Stimulated activated CD4-positive, alpha-beta T cell treated with anti-CD3 and anti-CD28 coated beads, Interleukin-4, amount 100 ng/mL, for 1 hour (primary cell): ENCODE measurements at places on chromosomes 16 and 17.

DNA sequence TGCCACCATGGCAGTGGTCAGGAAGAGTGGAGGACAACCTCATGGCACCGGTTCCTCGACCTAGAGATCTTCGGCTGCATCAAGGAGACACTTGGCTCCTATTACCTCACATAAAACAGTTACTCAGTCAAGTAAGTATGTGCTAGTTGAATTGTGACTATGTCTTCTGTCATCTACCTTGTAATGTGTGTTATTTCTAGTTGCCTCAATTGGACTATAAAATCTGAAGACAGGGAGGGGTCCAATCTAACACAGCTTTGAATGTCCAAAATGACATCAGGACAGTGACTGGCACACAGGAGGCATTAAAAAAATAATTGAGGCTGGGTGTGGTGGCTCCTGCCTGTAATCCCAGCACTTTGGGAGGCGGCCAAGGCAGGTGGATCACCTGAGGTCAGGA, 17.2 kb downstream of the C16orf86 start:
- DNase-seq, result no peak

GRCh38 chr17:31548709-31549108, 157.2 kb downstream of the RAB11FIP4 start:
- no peak for DNase-seq

- no peak for DNase-seq
Measured at GRCh38 chr17:45835481-45835880, 9.2 kb upstream of the SPPL2C start.

DNA sequence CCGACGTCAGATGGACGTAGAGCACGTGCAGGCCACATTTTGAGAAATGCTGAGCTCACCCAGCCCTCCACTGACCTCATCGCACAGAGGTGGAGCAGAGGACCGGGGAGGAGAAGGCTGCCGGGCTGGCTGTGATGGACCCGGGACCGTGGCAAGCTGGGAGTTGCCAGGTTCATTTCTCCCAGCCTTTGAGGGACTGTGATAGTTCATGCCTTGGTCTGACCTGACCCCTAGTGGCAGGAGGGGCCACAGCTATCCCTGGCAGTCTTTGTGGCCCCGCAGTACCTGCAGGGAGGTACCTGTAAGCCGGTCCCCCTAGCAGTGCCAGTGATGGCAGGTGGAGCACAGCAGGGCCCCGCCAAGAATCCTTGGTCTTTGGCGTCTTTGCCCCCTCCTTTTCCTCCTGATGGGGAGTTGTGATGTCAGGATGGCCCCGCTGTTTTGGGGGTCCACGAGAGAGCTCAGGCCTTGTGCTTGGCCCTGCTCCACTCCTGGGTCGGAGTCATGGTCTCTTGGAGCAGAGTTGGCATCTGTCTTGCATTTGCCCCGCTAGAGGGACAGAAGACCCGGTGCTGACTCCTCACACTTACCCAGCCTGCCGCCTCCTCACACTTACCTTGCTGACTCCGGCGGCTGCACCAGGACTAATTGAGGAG, 50.4 kb downstream of the OR1D5 start:
- DNase-seq, result peak; percentile 56

GRCh38 chr16:87615621-87616041, 13.3 kb downstream of the JPH3 start:
- no peak for DNase-seq

DNA sequence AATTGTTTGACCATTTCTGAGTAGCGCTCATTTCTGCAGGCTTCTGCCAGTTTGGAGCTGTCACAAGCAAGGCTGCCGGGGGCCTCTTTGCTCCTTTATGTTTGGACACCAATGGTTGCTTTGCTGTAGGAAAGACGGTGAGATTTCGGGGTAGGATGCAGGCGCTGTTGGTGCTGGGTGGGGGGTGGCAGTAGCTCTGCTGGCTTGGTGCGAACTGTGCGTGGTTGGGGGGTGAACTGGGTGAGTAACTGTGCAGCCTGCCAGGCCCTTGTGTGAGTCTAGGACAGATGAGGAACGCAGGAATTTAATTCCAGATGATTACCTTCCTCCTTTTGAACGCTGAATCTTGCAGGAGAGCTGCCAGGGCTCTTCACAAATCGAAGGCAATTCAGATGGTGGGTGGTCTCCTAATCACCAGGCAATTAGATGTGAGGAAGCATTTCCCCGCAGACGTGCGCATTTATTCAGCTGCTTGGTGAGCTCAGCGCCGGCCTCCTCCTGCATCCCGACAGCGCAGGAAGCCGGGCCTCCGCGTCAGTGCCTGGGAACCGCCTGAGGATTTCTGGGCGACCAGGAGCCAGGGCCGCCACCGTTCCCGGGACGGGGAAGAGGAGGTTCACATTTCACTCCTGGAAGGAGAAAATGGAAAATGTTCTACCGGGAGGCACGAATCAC, 154.4 kb downstream of the FOXL1 start:
- no peak for DNase-seq
